ENCODE measurements at places on chromosomes 7 and 10. TPM values are rescaled to one million over a fixed set of nuclear protein-coding genes. Genes with fewer than 3 reads are reported as not detected.

GALNT17 gene
- not detected for total RNA-seq

PIK3CG gene
- total RNA-seq: not detected

STEAP4 gene
- 0.11 TPM for total RNA-seq

FAM25C gene
- not detected for total RNA-seq

DNMBP gene
- total RNA-seq: 22.5 TPM

NUTM2E gene
- total RNA-seq: not detected

PLAC9 gene
- not detected for total RNA-seq

TRIL gene
- total RNA-seq: 0.32 TPM

ELN gene
- 3.3 TPM for total RNA-seq

KLHDC10 gene
- total RNA-seq: 22.8 TPM

COL26A1 gene
- total RNA-seq: not detected

CPED1 gene
- total RNA-seq: 71.4 TPM

PIP gene
- not detected for total RNA-seq

PRSS37 gene
- not detected for total RNA-seq

DPP6 gene
- total RNA-seq: not detected

LIPJ gene
- total RNA-seq: not detected

PEX1 gene
- 17.1 TPM for total RNA-seq
